ENCODE measurements at places on chromosomes 13 and 19.
A peak's percentile ranks its signal among the peaks of the same experiment; 100 is the strongest.

GRCh38 chr19:10454267-10454666 lies 33.9 kb downstream of the PDE4A start:
- DNase-seq, result no peak

DNA sequence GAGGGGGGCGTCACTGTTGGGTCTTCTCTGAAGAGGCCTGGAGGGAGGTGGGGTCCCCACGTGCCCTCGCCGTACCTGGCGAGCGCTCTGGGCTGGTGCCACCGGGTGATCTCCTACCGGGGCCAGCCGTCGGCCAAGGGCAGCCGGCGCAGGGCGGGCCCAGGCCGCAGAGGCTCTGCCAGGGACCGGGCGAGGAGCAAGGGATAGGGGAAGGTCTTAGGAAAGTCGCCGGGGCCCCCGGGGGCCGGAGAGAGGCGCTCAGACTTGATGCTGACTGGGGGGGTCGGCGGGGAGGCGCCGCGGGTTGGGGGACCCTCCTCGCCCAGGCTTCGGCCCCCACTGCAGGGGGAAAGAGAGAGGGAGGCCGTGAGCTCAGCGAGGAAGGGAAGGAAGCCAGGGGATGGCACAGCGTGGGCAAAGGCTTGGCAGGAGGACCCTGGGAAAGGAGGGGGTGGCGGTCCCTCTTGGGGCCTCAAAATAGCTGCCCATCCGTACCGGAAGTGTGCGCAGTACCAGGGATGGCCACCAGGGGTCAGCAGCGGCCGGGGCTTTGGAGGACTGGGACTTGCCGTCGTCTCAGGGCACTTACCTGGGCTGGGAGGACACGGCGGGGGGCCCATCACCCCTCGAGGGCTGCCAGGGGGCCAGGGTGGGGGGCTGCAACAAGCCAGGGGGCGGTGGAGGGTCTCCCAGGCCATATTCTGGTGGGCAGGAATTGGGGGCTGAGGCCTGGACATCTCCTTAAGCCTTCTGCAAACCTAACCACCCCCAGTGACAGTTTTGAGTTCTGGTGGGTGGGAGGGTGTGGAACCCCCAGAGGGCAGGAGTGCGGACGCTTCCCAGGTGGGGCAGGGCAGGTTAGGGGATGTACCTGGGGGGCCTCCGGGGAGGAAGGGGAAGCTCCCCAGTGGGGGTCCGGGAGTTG lies 7.7 kb upstream of the TMEM161A start:
- peak; percentile 38 for DNase-seq

DNA sequence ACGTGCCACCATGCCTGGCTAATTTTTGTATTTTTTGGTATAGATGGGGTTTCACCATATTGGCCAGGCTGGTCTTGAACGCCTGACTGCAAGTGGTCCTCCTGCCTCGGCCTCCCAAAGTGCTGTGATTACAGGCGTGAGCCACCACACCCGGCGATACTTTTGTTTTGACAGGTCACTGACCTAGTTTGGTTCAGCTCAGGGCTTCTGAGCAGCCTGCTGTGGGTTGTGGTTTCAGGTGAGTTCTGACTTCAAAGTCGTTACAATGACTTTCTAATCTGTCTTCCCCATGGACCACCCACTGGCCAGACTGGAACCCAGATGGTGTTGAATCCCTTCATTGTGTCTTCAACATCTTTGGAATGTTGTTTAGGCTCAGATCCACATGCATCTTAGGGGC lies 73.8 kb downstream of the TRPM4 start:
- DNase-seq, result no peak

DNA sequence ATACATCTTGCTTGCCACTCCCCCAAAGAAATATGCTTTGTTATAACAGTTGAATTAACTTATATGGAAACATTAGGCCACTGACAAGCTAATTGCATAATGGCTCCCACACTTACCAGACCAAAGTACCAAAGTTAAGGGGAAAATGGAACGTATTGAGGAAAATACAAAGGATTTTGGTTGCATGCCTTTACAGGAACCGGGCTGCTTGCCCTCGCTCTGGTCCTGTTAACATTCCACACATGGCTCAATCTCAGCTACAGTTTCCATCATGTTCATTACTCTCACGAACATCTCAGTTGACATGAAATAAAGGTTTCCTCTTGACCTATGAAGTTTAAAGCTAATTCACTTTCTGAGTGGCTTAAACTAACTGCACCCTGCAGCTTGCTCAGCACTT lies 220.7 kb upstream of the RXFP2 start:
- no peak for DNase-seq

GRCh38 chr19:37251308-37252229 lies 33.6 kb downstream of the ZNF383 start:
- peak; percentile 98 for DNase-seq

- DNase-seq, result no peak
Measured at GRCh38 chr13:99311748-99312492, 4.7 kb upstream of the GPR183 start.

DNA sequence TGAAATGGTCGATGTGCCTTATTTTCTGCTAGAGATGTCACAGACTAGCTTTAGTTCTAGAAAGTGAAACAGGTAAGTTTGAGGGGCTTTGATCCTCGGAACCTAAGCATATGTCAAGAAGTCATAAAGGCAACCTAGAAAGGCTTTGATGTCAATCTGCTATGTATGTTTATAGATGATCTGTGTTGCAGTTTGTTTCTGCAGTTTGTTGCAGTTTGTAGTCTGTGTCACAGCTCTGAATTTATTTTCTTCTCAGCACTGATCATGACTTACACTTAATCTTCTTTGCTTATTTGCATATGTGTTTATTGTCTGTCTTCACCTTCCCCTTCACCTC lies 5.9 kb downstream of the LSM14A start:
- no peak for DNase-seq

DNA sequence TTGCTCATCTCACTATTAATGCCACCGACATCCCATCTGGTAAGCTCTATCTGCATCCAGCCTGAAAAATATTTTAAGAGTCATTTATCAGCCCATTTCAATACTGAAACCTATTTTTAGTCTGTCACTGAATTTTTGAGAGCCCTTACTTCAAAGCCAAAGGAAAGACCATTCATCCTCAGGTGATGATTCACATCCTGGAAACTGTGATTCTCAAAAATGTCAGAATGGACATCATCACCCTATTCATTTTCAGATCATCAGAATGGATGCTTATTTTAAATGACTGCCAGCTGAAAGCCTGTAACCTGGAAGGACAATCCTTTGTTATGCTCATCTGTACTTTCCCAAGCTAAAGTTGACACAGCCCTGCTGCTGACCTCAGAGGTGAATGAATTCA lies 27.0 kb downstream of the TNFSF11 start:
- DNase-seq, result no peak

DNA sequence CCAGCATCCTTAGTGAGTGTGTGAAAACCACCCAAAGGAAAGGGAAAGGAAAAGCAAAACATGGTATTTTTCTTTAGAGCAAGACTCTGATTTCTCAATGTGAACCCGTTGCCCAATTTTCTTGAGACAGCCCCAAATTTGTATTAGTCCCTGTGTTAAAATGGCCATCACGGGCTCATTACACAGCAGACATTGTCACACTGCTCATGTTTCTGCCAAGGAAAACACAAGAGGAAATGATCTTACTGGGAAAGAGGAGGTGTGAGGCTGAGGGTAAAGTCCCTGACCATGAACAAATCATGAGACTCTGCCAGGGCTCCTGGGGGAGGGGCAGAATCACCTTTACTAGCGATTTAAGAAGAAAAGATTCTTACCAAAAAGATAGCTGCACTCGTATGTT lies 54.4 kb downstream of the FAM124A start:
- no peak for DNase-seq

GRCh38 chr13:46641274-46642081 lies 88.5 kb downstream of the LRCH1 start:
- no peak for DNase-seq

GRCh38 chr19:11769995-11770394 lies 3.2 kb downstream of the ZNF441 start:
- peak; percentile 29 for DNase-seq

- DNase-seq, result peak; percentile 93
Measured at GRCh38 chr19:14113762-14114414, 3.7 kb downstream of the PRKACA start.

DNA sequence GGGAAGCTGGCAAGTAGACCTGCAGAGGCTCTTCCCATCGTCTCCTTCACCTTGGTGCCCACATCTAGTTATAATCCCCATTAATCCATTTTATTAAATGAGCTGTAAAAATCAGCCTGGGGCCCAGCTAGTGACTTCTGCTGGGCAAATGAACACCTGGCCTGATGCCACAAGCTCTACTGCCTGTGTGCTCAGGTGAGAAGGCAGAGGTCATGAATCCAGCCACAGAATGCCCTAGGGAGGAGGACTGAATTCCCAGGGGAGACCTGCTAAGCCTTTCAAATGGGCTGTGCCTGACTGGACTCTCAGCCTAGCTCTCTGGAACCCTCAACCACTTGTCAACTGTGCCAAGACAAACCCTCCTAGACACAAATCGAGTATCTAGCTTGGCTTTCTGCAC lies 74.0 kb downstream of the PDS5B start:
- DNase-seq, result no peak

DNA sequence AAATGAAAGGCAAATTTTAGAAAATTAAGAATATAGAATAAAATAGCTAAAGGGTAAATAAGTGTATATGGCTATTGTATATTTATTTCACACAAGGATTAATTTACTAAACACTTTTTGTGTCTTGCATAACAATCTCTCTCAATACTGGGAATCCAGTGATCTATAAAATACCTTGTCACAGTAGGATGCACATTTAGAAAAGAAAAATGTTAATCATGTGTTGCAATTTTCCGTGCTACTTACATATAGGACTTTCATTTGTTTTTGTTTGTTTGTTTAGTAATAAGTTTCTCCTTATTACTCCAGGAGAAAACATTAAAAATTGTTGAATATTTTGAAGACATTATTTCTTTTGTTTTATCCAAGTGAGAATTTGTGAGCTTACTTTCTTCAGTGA lies 1533.3 kb downstream of the SLITRK5 start:
- DNase-seq, result no peak

GRCh38 chr19:48613852-48614435 lies 932 bp downstream of the FAM83E start:
- no peak for DNase-seq
